ENCODE measurements at places on chromosomes 12 and 14.

DNA sequence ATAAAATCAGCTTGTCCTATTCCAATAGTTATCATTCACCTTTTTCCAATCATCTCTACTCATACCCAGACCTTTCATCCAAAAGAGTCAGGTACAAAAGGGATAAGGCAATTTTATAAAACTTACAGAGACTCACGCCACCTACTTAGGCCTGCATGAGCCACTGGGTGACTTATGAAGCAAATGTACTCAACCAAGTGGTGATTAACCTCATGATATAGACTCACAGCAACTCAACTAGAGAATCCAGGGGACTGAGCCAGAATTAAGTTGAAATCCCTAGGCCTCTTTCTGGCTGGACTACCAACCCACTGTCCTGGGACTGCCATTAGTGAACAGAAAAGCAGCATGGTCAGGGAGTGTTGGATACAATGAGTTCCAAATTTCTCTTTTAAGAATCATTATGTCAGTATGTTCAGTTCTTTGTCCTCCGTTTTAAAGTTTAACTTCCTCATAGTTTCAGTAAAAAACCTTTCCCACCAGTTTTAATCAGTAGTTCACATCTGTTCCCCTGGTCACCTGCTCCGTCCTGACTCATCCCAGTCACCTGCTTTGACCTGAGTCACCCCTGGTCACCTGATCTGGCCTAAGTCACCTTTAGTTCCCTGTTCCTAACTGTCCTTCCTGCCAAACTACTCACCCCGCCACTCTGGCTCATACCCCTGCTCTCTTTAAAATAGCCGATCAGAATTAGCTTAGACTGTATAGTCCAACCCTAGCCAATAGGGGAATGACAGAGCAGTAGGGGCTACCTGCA lies 36.8 kb downstream of the SPTSSA start:
- DNase-seq: no peak

DNA sequence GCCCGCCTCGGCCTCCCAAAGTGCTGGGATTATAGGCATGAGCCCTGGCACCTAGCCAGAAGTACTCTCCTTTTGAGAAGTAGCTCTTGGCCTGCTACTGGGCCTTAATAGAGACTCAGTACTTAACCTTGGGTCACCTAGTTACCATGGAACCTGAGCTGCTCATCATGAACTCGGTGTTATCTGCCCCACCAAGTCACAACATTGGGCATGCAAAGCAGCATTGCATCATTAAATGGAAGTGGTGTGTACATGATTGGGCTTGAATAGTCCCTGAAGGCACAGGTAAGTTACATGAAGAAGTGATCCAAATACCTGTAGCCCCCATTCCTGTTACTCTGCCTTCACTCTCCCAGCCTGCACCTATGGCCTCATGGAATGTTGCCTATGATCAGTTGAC lies 18.0 kb upstream of the ATF7 start:
- DNase-seq: no peak

- peak; percentile 2 for DNase-seq
Measured at GRCh38 chr12:71392521-71393145, 47.0 kb upstream of the LGR5 start.

GRCh38 chr12:110581931-110582275 lies 1.2 kb downstream of the PPTC7 start:
- no peak for DNase-seq

GRCh38 chr12:22408610-22409376 lies 74.3 kb upstream of the ST8SIA1 start:
- no peak for DNase-seq

GRCh38 chr12:55725556-55725955 lies 3.3 kb downstream of the CD63 start:
- no peak for DNase-seq

- no peak for DNase-seq
Measured at GRCh38 chr12:95857156-95857555, 1.6 kb upstream of the SNRPF start.

DNA sequence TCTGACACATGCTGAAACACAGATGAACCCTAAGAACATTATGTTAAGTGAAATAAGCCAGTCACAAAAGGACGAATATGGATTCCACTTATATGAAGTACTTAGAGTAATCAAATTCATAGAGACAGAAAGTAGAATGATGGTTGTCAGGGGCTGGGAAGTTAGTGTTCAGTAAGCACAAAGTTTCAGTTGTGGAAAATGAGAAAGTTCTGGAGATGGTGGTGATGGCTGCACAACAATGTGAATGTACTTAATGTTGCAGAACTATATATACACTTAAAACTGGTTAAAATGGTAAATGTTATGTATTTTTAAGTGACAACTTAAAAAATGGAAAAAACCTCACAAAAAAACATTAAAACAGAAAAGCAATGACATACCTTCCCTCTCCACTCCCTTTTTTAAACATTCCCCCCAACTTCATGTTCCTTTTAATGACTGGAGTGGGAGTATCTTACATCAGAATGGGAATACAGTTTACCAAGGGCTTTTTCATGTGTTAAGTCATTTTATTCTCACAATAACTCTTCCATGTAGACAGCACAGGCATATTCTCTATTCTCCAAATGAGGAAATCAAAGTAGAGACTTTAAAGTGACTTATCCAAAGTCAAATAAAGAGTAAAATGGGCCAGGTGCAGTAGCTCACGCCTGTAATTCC lies 24.0 kb downstream of the BTBD7 start:
- no peak for DNase-seq

- peak; percentile 87 for DNase-seq
Measured at GRCh38 chr14:105351920-105352851, 37.6 kb downstream of the PACS2 start.

DNA sequence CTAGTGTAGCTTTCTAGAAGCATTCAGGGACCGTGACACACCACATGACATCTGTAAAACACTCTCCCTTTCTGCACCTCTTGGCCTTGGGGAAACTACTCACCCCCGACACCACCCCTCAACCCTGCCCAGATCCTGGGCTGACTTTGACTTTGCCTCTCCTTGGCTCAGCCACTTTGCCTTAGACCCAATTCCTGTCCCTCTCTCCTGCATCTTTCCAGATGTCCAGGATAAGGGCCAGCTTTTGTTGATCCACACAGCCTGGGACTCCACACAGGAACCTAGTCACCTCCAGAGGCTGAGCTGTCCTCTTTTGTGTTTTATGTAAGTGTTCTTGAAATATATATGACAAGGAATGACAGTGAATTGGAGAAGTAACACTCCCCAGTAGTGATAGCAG lies 153.7 kb upstream of the PLXNC1 start:
- no peak for DNase-seq

DNA sequence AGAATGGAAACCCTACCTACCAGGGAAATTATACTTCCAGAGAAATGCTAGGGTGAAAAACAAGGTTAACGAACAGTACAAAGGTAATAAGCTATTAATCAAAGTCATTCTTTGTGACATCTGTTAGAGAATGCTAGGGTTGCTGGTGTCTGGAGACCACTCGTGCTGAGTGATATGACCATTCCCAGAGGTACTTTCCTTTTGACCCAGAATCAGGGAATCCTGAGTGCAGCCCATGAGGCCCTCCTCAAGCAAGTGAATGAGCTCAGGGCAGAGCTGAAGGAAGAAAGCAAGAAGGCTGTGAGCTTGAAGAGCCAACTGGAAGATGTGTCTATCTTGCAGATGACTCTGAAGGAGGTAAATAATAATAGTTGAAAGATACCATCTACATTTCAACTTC lies 31.7 kb downstream of the RPGRIP1 start:
- no peak for DNase-seq

- DNase-seq: no peak
Measured at GRCh38 chr14:33273978-33274377, 335.3 kb downstream of the NPAS3 start.

DNA sequence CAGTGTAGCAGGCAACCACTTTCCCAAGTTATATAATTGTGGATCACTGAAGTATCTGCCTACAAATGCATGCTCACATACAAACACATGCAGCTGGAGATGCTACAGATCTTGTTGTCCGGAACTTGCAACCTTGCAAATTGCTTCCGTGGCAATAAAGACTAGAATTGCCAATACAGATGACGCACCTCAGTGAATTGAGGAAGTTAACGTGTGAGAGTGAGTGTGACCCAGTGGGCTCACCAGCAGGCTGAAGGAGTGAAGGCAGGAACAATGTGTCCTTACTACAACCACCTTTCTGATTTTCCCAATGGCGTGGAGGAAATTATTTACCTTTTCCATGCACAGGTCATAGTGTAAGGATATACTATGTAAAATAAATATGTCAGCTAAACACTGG lies 89.4 kb upstream of the GRIP1 start:
- no peak for DNase-seq

DNA sequence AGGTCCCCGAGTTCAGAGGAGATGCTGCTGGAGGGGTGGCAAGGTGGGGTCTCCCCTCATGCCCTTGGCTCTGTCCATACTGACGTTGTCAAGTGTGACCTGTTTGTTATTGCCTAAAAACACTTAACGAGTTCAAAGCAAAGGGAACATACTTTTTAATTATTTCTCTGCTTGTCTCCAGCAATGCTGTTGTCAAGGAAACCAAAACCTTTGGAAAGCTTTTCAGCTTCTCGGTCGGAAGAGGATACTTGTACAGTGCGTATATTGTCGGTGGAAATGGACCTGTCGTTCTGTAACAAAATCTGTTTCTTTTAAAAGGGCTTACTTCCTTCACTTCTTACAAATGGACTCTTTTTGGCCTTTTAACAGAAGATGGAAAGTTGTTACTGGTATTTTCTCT lies 73.9 kb downstream of the SLC25A47 start:
- no peak for DNase-seq

DNA sequence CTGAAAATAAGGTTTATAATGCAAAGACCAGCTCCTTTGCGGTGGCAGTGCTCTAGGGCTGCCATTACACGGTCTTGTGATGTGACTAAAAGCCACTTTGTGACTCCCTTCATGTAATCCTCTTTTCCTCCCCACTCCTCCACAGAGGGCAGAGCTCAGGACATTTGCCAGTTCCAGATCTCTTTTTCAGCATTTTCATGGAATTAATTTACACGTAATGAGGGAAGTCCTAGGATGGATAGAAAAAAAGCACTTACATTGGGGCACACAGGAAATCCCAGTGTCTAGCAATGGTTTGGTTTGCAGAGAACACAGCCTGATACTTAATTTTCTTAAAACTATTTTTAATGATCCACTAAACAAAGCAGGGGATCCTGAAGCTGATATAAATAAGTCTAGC lies 17.5 kb upstream of the ATF1 start:
- DNase-seq: no peak

DNA sequence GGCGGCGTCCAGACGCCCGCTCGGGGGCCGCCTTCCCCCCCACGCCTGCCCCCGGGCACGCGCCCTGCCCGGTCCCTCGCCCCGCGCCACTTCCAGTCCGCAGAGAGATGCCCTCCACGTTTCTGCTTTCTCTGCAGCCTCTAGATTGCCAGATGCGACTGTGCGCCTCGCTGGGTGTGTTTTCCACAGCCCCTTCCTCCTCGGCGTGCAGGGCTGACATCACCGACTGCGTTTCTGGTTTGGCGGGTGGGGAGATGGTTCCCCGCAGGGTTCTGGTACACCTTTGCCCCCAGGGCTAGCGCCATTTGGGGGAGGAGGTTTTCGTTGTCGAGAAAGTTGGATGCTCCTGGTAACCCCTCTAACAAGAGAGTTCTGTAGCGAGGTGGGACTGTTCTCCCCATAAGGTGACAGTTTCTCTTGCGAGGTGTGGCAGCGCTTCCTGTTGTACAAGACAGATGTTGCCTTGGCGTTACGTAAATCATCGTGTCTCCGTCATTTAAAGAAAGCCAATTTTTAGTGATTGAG lies 1.5 kb downstream of the CALM1 start:
- DNase-seq: peak; percentile 57

DNA sequence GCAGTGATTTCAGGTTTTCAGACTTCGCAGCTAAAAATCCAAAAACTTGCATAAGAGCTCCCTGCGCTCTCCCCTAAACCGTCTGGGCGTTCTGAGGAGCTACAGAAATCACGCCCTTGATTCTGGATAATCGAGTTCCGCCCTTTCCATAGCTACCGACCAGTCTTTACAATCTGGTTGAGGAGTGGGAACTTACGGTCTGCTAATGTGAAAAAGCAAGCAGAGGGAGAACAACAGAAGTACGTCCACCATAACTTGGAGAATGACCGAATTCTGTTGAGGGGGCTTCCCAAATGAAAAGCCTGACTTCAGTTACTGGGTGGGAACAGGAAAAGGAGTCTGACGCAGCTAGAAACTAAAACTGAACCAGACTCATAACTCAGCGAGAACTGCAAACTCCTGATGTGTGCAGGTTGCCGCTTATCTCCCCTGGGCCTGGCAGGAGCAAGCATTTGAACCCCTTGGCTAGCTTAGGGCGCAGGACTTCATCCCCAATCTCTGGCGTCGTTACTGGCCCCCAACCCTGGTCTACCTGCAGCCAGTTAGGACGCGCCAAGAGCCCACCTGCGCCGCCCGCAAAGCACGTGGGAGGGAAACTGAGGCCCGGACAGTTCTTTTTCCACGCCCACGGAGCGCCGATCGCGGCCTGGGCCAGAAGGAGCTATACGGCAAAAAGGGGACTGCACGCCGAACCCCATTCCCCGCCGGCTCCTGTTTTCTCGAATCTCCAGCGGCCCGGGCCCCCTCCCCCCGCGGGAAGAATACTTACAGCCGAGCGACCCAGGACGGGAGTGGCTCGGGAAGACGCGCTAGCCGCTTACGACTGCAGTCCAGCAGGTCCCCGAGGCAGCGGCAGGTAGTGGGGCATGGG lies 838 bp downstream of the LRIG3 start:
- no peak for DNase-seq

GRCh38 chr14:59511916-59512575 lies 27.7 kb downstream of the JKAMP start:
- DNase-seq: no peak
